ENCODE measurements at places on chromosomes 12 and 14. TPM values are rescaled to one million over a fixed set of nuclear protein-coding genes. Genes with fewer than 3 reads are reported as not detected.

- DNase-seq: no peak
These were observed 392.9 kb downstream of the NOVA1 start for GRCh38 chr14:26204728-26205479.

DNA sequence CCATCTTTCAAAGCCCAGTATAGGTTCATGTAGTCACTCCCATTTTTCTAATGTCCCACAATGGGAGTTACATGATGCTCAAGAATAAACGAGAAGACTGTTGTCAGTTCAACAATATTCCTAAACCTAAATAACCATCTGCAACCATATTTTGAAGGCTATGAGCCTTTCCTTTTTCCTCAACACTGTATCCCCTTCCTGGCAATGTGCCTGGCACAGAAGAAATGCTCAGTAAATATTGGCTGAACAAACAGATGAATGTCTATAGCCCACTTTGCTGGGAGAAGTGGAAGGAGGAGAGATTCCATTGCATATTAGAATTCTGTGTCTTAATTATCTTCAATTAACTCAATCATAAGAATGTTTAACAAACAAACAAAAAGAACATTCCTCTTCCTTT lies 6.1 kb downstream of the ARMH4 start:
- DNase-seq: no peak

DNA sequence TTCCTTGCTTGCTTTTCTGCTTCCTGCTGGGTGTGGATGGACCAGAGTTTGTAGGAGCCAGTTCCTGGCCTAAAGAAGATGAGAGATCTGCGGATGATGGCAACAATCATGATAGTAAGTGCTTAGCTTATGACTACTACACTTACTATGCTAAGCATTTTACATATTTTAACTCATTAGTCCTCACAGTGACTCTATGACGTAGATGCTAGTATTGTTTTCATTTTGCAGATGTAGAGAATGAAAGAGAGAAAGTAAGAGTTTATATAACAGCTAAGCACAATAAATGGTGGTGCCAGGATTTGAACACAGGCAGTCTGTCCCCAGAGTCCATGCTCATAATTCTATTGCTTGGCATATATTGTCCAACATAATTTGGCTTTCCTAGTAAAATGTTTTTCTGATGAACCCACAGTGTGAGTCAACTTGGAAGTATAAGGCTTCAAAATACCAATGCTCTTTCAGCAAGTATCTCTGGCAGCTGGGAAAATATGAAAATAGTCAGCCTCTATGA lies 363.2 kb upstream of the DDHD1 start:
- DNase-seq: no peak

- no peak for DNase-seq
These were observed 62.9 kb upstream of the PSMA6 start for GRCh38 chr14:35229084-35229791.

The STXBP6 gene
- total RNA-seq: 30.9 TPM

Data from heart left ventricle (tissue), 16 donors.